ENCODE measurements at places on chromosomes 1 and 21.

GRCh38 chr1:62601457-62601856, 4.1 kb downstream of the ANGPTL3 start:
- no peak for DNase-seq

- no peak for DNase-seq
These were observed 199.7 kb downstream of the CAMTA1 start for GRCh38 chr1:6984986-6985385.

GRCh38 chr21:16195538-16195910, 465.7 kb downstream of the USP25 start:
- no peak for DNase-seq

DNA sequence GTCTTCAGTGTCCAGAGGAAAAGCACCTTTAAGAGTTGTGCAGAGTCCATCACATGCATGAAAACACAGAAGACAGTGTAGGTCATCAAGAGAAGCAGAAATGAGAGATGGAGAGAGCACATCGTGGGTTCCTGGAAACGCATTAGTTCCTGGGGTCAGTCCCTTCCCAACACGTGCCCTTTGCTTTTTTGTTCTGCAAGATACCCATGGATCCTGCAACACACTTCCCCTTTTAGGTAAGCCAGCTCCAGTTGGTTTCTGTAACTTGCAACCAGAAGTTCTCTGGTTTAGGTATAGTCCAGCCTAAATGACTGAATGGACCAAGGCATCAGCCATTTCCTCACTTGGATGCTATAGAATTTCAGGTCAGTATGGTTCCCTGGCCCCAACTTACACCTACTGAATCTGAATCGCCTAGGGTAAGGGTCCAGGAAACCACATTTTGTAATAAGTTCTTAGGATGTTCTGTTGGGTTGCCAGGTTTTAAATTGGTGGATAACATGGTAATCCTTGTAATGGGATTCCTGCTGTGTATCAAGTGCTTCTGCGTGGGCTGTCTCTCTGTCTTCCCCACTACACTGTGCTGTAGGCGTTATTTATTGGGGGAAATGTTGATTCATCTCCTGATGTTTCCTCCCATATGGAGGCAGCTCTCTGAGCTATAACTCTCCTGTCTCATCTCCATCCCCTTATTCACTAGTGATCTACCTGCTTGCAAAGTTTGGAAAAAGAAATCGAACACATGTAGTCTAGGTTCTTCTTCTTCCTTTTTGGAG, 230.6 kb downstream of the TNR start:
- no peak for DNase-seq

GRCh38 chr1:186502087-186502486, 41.2 kb upstream of the PDC start:
- DNase-seq: no peak

- DNase-seq: no peak
These were observed 805.8 kb upstream of the ADGRL2 start for GRCh38 chr1:80994934-80995333.

- no peak for DNase-seq
These were observed 26.1 kb downstream of the IQGAP3 start for GRCh38 chr1:156546267-156546666.

Data from esophagus squamous epithelium (tissue), 5 donors.